Activated naive CD4-positive, alpha-beta T cell (primary cell): ENCODE measurements at places on chromosomes 5 and 9.

GRCh38 chr9:33139421-33140228, 27.5 kb downstream of the B4GALT1 start:
- no peak for DNase-seq

GRCh38 chr9:76459694-76460635, 983 bp downstream of the GCNT1 start:
- no peak for DNase-seq

DNA sequence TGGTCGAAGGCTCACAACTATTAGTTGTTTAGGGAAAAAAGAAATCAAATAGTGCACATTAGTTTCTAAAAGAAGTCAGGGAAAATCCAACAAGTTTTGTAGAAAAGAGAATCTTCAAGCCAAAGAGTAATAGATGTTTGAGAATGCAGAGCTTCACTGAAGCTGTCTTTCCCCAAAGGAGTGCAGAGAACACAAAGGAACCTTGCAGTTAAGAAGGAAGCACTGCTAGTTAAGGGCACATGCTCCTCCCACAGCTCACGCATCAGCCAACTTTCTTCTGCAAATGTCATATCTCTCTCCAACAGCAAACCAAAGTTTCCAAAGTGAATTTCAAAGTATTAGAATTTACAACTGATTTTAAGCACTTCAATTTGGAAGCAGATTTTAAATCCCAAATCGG, 116.4 kb upstream of the FST start:
- no peak for DNase-seq

- peak; percentile 3 for DNase-seq
Measured at GRCh38 chr5:133552925-133553525, 59.3 kb downstream of the FSTL4 start.
